Stimulated activated CD4-positive, alpha-beta T cell treated with anti-CD3 and anti-CD28 coated beads, Interleukin-1b, Interleukin-23, amount 100 ng/mL, for 1 hour (primary cell): ENCODE measurements at places on chromosomes 1 and 21.

DNA sequence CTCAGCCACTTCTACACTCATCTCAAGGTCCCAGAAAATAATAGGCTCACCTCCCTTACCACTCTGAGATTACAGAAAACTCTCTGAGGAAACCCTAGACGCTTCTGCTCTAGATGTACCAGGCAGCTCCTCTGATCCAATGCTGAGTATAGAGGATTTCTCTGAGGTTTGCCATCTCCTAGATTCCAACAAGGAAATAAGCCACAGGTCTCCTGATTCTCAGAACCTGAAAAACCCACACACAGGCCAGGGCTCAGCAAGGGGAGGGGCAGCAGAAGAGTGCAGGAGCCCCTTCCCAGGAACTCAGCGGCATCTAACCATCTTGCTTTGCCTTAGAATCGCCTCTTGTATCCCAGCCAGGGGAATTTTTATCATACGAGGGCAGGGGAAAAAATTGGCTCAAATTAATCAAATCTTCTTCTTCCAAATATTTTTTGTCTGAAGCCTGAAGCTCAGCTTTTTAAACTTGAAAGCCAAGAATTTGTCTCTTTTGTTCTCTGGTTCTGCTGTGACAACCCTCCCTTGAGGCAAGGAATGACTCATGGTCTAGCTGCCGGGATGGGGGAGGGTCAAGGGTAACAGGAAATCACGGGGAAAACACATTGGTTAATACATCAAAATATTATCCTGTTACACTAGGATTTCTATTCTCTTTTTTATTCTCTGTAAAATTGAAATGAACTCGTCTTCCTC lies 30.8 kb downstream of the GORAB start:
- no peak for DNase-seq

DNA sequence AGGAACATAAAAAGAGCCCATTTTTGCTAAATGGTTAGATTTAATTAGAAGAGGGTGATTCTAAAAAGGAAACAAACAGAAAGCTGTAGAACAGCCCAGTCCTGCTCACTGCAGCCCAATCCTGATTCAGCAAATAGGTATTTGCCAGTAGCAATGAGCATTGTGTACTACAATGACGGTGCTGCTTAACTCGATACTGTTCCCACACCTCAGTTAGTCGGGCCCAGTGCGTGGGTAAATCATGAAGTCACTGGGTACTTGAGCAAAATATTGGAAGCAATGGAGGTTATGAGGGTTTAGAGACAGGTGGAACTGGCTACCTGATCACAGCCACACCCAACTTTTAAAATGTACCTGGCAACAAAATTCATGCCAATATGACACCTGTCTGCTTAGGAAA lies 101.5 kb upstream of the ADGRL2 start:
- DNase-seq = no peak

DNA sequence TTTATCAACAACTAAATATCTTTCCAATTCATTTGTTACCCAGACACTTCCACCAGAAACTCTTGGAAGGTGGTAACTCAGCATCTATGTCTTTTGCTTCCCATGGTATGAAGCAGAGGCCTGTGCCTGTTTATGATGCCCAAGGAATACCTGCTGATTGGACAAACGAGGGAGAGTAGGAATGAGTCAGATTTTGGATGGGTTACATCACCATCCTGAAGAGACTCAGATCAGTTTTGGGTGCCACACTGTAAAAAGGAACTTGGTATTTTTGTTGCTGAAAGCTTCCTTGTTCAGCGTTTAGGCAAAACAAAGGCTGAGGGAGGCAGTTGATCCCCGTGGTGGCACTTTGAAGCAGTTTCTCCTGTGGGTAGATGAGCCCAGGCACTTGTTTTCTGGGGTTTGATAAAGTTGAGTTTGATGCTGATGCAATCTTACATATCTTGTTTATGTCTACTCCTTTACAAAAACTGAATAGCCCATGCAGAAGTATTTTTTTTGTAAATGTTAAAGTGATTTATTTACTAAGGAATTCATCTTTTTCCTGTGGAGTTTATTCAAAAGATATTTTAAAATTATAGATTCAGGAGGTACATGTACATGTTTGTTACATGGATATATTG lies 26.7 kb upstream of the CYP4X1 start:
- no peak for DNase-seq

- DNase-seq = no peak
Observed at GRCh38 chr1:228987286-228987685, 252.0 kb downstream of the RHOU start.

DNA sequence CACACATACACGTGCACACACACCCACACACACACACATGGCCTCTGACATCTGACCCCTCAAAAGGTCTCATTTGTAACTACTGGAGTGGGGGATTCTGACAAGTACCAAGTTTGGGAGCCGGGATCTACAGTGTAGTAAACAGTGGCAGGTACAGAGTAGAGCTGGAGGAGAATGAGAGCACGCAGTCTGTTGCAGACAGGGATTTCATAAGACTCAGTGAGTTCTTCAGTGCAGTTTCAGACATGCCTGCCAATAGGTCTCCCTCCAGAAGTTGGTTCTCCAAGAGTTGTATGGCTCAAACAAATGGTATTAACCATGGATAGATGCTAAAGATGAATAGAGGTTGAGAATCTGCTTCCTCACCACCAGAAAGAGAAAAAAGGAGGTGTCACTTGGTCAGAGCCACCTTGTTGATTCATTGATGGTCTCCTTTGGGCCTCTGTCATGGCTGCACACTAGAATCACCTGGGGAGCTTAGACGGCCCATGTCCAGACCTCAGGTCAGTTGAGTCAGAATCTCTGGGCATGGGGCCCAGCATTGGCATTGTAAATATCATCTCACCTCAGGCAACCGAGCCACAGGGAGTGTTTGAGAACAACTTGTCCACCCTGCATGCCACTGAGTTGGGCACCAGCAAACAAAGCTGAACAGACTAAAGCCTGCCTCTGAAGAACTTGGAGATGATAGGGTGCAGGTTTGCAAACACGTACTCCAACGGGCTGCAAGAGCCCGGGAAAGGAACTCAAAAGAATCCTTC lies 122.1 kb downstream of the EDEM3 start:
- no peak for DNase-seq

- no peak for DNase-seq
Observed at GRCh38 chr1:119648620-119649004, 546 bp upstream of the ZNF697 start.

- no peak for DNase-seq
Observed at GRCh38 chr1:248778906-248779305, 23.3 kb upstream of the LYPD8 start.

GRCh38 chr1:71521655-71522264 lies 440.9 kb upstream of the ZRANB2 start:
- no peak for DNase-seq

DNA sequence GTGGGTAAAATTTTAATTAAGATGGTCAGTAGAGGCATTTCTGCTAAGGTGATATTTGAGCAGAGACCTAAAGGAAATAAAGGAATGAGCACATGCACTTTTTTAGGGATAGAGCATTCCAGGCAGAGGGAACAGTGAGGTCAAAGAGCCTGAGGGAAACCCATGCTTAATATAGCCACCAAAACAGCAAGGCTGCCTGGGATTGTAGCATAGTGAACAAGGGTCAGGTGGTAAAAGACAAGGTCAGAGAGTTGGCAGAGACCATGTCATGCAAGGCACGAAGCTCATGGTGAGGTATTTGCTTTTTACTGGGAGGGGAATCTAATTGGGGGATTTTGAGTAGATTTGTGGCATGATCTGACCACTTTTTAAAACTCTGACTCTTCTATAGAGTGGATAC lies 344.6 kb upstream of the LRRC7 start:
- DNase-seq = no peak

GRCh38 chr1:60560701-60561100 lies 487.1 kb upstream of the C1orf87 start:
- DNase-seq = no peak

GRCh38 chr1:24505816-24506215 lies 3.2 kb downstream of the RCAN3 start:
- DNase-seq = no peak

DNA sequence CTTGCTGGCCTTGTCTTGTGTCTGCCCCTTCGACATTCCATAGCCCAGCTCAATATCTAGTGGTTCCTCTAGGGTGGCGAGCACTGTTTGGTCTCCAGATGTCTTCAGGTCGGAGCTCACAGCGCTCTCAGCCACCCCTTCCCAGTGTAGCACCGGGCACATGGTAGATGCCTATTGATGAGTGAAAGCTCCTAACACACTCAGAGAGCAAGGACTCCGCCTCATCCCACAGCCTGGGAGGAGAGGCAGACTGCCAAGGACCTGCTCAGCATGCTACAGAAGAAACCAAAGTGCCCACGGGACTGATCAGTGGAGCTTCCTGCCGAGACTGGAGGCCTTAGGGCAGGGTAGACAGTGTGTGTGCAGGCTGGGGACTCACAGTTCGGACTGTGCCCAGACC lies 10.9 kb downstream of the PCSK9 start:
- no peak for DNase-seq

DNA sequence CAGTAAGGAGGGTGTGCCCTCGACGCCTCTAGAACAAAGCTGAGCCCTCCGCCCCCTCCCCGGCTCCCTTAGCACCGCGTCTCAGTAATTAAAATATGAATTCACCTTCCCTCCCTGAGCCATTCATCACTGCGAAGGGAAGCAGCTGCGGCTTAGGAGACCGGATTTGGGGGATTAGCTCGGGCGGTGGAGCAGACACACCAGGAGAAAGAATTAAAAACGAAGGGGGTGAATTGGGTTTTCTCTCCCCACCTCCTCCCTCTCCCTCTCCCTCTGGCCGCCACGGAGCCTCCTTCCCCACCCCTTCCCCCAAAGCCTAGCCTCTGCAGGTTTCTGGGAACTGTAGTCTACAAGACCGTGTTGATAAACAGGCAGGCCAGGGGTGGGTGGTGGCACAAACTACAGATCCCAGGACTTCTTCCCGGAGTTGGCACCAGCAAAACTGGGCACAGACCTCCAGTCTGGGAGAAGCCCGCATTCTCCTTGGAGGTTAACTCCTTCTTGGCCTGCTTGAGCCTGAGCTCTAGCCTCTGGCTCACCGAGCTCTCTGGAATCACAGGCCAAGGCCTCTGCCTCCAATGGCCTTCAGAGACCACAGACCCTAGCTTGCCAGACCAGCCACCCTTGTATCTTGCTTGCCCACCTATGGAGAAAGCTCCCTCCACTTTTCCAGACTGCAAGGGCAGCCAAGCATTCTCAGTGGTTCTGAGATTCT lies 10.8 kb downstream of the BLACAT1 start:
- no peak for DNase-seq

GRCh38 chr21:38597421-38597820 lies 99.1 kb upstream of the ERG start:
- no peak for DNase-seq

DNA sequence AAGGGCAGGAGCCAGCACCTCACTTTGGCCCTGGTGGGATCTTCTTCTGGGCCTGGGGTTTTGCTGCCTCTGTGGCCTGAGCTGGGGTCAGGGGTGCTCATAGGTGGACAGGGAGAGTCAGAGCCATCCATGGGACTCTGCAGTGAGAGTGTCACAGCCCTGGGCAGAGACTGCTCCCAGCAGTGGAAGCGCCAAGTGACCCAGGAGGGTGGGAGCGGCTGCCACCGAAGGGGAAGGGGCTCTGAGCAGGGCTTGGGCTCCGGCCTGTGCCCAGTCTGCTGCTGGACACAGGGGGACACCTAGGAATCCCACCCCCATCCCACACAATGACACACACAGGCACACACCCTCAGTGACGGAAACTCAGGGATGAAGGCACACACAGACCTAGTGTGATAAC lies 368 bp downstream of the CLCNKB start:
- no peak for DNase-seq

DNA sequence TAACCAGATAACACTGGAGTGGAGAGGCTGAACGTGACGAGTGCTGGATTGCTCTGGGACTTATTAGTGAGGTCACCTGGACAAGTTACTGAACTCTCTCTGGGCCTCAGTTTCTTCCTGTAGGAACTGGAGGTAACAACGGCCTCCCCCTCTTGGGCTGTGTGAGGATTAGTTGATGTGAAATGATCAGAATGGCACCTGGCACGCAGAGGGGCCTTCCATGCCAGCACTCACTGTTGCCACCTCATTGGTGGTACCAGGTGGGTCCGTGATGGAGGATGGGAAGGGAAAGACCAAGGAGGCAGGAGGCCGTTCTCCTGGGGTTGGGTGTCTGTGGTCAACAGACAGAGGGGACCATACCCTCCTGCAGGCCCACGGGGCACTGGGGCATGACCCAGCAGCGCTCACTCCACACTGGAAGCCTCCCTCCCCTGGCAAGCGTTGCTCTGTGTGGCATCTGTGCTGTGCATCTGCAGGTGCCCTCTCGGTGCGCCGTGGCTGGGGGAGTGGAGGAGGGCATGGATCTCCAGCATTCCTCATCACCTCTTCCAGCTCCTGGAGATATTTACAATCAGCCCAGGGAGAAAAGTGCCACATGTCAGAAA lies 349.5 kb upstream of the VAMP3 start:
- DNase-seq = no peak

DNA sequence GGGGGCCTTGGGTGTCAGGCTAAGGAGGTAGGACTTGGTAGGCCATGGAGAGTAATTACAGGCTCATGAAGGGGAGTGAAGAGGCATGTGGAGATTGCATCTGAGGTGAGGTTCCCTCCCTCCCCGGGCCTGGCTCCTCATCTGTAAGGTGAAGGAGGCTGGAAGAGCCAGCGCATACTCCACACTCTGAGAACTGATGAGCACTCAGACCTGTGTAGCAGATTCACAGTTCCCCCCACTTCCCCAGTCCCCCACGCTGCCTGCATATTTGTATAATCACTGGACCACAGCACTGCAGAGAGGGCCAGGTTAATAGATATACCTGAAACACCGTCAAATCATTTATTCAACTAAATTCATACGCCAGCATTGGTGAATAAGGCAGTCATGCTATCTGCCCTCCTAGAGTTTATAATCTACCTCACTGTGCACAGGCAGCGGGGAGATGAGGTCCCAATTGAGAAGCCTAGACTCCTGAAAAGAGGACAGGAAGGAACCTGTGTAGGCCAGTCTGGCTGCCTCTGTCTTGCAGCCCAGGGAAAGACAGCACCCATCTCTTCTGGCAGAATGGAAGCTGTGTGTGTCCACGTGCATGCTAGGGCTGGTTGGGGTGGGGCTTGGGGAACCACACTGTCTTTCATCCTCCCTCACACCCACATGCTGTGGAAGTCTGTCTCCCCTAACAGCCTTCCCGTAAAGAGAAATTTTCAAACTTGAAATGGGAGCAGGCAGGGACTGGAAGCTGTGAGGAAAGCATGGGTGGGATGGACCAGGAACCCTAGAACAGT lies 110.6 kb upstream of the ATP1A1 start:
- DNase-seq = no peak

- DNase-seq = no peak
Observed at GRCh38 chr1:172185996-172186395, 234.5 kb upstream of the C1orf105 start.

- no peak for DNase-seq
Observed at GRCh38 chr1:219990782-219991510, 55.4 kb downstream of the EPRS1 start.

DNA sequence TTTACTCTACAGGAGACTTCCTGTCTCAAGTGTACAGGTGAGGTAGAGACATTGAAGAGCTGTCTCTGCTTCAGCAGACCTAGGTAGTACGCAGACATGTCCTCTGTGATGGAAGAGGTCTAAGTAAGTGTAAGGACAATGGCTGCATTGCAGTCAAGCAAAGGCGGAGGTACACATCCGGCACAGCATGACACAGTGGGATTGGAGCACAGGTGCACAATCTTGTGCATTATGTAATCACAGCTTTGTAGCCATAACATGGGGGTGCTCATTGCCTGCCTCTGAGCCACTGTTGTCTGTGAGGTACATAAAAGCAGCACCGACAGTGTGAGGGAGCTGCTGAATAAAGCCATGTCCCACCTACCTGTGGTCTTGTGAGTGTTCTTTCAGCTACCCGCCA lies 66.4 kb upstream of the CCDC190 start:
- no peak for DNase-seq

GRCh38 chr21:45149021-45149420 lies 74.6 kb downstream of the ADARB1 start:
- DNase-seq = no peak
